ENCODE measurements at places on chromosomes 1 and 21. TPM values are rescaled to one million over a fixed set of nuclear protein-coding genes. Genes with fewer than 3 reads are reported as not detected.

DNA sequence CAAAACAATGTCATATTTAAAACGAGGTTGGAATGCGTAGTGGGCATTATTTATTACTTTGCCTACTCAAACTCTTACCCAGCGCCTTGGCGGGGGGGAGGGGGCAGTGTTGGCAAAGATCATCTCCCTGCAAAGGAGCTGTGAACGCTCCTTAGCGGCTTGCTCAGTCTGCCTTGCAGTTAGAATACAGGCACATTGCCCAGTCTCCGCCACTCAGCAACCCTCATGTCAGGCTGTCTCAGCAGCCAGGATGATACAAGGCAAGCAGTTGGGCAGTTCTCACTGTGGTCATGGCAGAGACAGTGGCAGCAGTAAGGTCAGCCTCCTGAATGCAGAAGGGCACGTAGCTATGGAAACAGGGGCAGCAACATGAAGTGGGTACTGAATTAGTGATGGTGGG, 170.4 kb upstream of the KCNK2 start:
- no peak for DNase-seq

DNA sequence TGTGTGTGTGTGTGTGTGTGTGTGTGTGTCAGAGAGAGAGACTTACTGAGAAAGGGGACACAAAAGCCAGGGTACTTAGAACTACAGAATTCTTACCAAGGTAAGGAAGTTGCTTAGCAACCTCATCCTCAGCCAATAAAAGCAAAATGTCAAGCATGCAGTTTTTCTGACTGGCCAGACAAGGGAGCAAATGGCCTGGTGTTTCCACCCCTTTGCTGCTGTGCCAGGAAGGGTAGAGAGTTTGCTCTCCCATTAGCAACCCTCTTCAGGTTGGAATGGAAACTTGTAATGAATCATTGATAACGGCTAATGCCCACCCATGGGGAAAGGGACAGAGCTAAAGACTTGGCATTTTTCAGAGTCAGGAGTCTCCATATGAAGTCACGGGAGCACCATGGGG, 10.6 kb downstream of the RXRG start:
- no peak for DNase-seq

DNA sequence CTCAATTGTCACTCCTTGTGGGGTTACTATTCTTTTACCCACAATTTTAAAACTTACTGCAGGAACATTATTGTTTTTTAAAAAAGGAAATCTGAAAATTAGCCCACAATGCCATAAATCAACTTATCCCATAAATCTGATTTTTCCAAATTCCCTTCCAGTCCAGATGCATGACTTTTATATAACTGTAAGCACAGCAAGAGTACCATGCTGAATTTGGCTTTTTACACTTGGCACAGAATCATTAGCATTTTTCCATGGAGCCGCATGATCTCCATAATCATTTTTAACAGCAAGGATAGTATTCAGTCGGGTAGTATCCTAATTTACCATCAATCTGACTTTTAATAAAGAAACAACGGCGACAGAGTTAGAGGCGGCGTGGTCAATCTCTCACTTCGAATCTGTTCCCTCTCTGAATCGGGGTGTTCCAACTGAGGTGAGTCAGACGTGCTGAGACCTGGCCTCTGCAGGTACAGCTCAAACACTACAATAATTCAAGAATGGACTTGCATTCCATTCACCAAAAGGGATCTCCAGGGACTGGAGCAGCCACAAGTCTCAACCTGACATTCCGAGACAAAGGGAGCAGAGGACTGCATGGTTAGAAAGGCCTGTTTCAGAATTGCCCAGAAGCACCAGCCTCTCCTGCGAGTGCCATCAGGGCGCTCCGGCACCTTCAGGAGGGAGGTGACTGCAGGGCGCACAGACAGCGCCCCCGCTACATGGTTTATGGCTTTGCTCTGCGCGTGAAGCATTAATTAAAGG, 48.9 kb downstream of the SLC66A1 start:
- no peak for DNase-seq

- DNase-seq, result no peak
These were observed 7.0 kb downstream of the AHDC1 start for GRCh38 chr1:27596986-27597385.

DNA sequence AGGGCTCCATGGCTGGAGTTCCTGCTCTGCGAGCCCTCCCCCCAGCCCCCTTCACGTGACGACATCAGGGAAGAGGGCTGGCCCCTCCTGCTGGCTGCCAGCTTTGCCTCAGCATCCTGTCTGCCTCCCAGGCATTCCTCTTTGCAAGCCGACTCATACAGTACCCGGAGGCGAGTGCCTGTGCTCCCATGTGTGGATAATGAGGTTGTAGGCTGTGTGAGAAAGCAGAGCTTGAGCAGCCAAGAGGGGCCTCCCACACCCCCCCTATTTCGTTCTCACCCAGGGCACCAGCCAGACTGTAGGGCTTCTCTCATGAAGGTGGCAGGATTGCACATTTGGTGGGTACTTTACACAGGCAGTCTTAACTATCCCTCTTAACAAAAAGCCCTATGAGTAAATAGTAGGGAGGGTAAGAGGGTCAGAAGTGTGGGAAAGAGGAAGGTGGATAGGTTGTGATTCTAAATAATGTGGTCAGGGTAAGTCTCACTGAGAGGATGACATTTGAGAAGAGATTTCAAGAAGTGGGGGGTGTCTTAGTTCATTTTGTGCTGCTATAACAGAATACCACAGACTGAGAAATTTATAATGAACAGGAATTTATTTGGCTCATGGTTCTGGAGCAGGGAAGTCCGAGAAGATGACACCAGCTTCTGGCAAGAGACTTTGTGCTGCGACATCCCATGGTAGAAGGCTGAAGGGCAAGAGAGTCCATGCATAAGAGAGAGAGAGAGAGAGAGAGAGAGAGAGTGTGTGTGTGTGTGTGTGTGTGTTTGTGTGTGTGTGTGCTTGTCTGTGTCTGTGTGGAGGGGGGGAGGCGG, 113.5 kb downstream of the OMA1 start:
- DNase-seq, result no peak

The GJA9 gene
- total RNA-seq, result not detected

The PLPPR4 gene
- total RNA-seq, result 0.10 TPM

The MYCL gene
- 4.3 TPM for total RNA-seq

All from upper lobe of left lung (tissue), 6 donors.